ENCODE measurements at places on chromosomes 4 and X. TPM values are rescaled to one million over a fixed set of nuclear protein-coding genes. Genes with fewer than 3 reads are reported as not detected.

HTRA3 gene
- total RNA-seq, result 8.2 TPM

DNA sequence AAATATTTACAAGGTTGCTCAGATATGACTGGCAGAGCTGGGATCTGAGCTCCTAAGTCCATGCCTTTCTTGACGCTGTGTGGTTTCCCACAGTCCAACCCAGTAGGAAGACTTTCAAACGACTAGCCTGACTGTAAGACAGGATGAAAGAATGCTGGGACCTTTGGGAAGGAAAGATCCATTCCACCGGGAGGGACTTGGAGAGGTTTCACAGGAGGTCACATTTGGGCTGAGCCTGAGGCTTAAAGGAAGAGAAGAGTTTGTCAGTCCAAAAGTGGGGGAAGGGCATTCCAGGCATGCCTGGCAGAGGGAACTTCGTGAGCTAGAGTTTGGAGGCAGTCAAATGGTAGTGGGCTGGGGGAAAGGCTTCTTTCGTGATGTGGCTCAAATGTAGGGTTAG lies 1.5 kb downstream of the STARD8 start:
- DNase-seq, result no peak
- H3K27ac ChIP-seq, result no peak overlapping the region
- no peak overlapping the region for H3K4me3 ChIP-seq
- peaks cover 7% of the 10 kb centered on the region for H3K4me1 ChIP-seq

DNA sequence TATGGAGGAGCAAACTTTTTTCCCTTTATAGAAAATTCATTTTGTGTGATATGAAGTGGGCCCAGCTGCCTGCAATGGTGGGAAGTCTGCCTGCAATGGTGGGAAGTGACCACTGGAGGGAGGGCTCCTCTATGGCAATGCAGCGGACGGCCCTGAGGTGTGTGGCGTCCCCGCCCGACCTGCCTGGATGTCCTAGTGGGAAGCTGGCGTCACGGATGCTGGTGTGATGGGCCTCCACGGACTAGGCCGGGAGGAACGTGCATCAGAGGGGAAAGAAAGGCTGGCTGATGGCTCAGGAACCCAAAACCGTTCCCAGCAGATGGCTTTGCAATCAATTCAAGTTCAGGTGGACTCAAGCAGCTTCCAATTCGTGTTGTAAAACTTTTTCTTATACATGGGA lies 177.9 kb downstream of the AFAP1 start:
- H3K27ac ChIP-seq, result no peak overlapping the region
- H3K27me3 ChIP-seq, result no peaks in the 10 kb centered on the region
- no peak overlapping the region for H3K4me3 ChIP-seq
- H3K4me1 ChIP-seq, result peaks cover 9% of the 10 kb centered on the region

DNA sequence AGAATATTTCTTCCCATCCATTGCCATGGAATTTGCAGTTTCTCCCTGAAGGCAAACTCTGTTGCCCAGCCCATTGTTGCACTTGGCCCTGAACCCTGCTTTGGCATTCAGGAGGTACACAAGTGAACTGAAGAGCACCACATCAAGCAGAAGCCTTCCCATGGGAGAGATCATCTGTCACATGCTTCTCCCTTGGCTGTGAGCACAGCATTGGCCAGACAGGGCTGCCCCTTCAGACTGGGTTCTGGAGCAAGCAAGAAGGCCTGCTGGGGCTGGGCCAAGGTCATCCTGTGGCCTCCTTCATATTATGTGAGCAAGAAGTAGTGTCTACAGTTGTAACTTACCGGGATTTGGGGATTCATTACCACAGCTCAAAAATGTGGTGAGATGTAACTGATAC lies 22.7 kb downstream of the SCML1 start:
- DNase-seq, result no peak
- H3K4me1 ChIP-seq, result no peaks in the 10 kb centered on the region
- no peaks in the 10 kb centered on the region for H3K36me3 ChIP-seq
- H3K4me3 ChIP-seq, result no peak overlapping the region

DNA sequence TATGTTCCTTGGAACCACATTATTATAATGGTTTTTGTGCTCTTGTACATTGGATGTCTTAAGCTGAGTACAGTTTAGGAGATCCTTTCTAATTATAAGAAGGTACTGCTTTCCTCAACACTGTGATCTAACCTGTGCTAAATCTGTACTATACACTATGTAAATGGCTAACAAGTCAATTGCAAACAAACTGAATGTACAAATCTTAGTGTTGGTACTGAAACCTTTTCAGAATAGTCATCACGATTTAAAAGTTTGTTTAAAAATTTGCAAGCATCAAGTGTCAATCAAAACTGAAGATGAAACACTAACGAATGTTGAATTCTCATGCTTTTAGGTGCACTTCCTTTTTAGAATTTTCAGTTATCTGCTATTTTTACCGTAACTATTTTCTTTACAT lies 2090.4 kb upstream of the TENM3 start:
- no peaks in the 10 kb centered on the region for H3K4me1 ChIP-seq
- H3K36me3 ChIP-seq, result no peaks in the 10 kb centered on the region
- H3K4me3 ChIP-seq, result no peak overlapping the region
- H3K27me3 ChIP-seq, result no peaks in the 10 kb centered on the region
- no peak overlapping the region for H3K27ac ChIP-seq
- DNase-seq, result no peak

- no peak overlapping the region for H3K4me3 ChIP-seq
- no peak for DNase-seq
- no peak overlapping the region for H3K27ac ChIP-seq
- H3K36me3 ChIP-seq, result no peaks in the 10 kb centered on the region
- no peaks in the 10 kb centered on the region for H3K4me1 ChIP-seq
Observed at GRCh38 chr4:90183254-90183653, 56.1 kb downstream of the CCSER1 start.

GRCh38 chrX:148495176-148495575 lies 5.2 kb upstream of the AFF2 start:
- H3K36me3 ChIP-seq, result no peaks in the 10 kb centered on the region
- peaks cover 1% of the 10 kb centered on the region for H3K27me3 ChIP-seq
- H3K27ac ChIP-seq, result no peak overlapping the region

DNA sequence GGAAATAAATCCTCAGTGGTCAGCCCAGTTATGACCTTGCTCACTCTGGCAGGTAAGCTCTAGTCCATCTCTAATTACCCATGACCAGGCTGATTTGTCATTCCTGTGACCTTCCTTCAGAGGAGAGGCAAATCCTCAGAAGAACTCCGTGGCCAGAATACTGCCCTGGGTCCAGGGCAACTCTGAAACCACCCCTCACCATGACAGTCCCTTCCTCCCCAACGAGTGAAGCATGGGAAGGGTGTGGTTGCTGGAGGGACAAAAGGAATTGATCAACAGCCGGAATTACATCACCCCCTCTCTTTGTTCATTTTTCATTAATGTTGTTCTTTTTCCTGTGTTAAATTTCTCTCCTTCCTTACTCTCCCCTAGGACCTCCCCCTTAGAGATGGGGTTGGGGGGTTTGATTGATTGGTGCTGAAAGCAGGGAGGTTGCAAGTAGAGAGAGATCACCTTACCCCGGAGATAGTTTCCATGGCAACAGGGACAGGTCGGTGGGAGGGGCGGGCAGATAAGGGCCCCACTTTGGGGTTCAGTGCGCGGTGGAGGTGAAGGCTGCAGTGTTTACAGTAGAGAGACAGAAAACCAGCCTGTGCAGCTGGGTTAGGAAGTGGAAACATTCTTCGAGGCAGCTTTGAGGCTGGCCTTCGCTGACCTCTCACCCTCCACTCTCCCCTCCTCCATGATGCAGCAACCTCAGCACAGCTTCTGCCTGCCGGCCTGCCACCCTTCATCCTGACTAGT lies 647.4 kb downstream of the BCOR start:
- DNase-seq, result no peak
- H3K27ac ChIP-seq, result no peak overlapping the region
- no peaks in the 10 kb centered on the region for H3K4me1 ChIP-seq
- no peak overlapping the region for H3K4me3 ChIP-seq
